ENCODE measurements at places on chromosomes 6 and 20.
A peak's percentile ranks its signal among the peaks of the same experiment; 100 is the strongest.

- DNase-seq, result no peak
Measured at GRCh38 chr6:8627085-8627861, 191.9 kb upstream of the SLC35B3 start.

DNA sequence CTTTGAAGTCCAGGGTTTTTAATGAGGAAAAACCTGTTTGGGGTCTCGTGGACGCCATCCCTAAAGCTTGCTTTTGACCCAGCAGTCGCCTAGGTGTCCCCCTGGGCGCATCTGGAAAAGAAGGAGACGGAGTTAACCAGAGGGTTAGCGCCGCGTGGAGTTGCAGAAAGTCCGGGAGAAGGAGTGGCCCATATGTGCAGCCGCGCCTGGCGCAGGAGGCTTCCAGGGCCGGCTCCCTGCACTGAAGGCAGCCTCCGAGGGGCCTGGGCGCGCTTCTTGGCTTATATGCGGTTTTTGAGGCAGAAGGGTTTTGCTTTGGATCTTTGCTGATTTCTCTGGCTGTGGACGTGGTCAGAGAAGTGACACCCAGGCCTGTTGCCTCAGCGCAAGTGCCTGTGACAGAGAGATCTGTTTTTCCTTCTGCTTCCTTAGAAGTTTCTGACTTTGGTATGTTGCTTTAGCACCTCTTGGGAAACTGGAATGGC lies 987 bp downstream of the TMEM181 start:
- peak; percentile 68 for DNase-seq

GRCh38 chr6:18551228-18551627 lies 164.1 kb downstream of the RNF144B start:
- DNase-seq, result no peak

DNA sequence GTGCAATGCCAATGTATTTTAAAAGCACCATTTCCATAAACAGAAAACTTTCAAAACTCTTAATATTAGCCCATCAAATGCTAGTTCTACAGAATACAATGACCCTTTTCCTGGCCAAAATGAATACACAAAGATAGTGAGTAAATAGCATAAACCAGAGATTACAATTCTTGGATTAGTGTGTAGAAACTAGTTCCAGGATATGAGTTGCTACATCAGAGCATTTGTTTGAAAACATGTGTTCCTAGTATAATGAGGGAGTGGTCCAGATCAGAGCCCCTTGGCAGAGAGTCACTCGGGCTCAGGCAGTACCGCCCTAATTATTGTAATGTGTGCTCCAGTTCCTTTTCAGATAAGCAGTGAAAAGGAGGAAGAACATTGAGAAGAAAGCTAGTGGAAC lies 63.7 kb upstream of the COL21A1 start:
- DNase-seq, result no peak

- DNase-seq, result no peak
Measured at GRCh38 chr20:9298906-9299305, 215.5 kb upstream of the LAMP5 start.

DNA sequence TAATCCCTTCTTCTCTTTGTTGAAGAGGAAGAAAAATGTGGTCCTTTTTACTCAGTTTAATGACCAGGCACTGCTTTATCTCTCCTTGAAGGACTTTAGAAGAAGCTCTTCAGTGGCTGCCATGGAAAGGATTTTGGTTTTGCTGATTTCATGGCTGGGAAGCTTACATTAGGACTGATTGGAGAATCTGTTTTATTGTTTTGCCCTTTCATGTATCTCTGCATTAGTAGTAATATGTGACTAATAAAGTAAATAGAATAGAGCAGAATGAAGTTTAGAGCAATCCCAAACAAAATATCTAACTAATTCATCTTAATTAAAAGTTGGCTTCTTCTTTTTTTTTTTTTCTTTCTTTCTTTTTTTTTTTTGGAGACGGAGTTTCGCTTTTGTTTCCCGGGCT lies 502.9 kb downstream of the HAO1 start:
- DNase-seq, result no peak

DNA sequence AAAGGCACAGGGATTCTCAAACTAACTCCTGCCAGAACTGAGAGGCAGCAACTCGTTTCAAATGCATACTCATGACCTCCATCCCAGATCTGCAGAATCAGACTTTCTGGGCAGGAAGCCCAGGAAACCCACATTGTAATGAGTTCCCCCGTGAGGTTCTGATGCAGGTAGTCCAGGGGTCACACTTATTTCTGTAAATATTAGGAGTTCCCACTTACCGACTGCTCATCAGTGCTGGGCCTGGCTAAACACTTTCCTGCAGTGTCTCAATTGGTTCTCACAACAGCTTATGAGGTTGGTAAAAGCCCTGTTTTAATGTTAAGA lies 11.6 kb downstream of the DUSP15 start:
- DNase-seq, result no peak
